ENCODE measurements at places on chromosomes 16 and 17.

GRCh38 chr17:4453812-4454591 is 20.3 kb downstream of the SPNS3 start:
- DNase-seq, result no peak

DNA sequence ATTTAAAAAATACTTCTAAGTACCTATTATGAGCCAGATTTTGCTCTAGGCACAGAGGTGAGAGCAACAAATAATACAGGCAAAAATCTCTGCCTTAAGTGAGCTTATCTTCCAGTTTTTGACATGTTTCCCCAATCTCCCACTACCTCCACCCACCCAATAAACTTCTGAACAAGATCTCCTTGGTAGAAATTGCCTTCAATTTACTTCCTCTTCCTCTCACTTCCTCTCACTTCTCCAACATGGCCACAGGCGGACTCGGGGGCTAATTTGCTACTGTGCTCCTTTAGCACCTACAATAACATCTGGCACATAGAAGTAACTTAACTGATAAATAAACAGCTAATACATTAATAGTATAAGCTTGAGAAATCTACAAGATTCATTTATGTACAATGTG is 82.6 kb downstream of the CACNG1 start:
- DNase-seq, result no peak

GRCh38 chr17:27158382-27158781 is 135.5 kb upstream of the WSB1 start:
- no peak for DNase-seq

GRCh38 chr17:64377769-64378282 is 12.8 kb downstream of the PECAM1 start:
- DNase-seq, result no peak

DNA sequence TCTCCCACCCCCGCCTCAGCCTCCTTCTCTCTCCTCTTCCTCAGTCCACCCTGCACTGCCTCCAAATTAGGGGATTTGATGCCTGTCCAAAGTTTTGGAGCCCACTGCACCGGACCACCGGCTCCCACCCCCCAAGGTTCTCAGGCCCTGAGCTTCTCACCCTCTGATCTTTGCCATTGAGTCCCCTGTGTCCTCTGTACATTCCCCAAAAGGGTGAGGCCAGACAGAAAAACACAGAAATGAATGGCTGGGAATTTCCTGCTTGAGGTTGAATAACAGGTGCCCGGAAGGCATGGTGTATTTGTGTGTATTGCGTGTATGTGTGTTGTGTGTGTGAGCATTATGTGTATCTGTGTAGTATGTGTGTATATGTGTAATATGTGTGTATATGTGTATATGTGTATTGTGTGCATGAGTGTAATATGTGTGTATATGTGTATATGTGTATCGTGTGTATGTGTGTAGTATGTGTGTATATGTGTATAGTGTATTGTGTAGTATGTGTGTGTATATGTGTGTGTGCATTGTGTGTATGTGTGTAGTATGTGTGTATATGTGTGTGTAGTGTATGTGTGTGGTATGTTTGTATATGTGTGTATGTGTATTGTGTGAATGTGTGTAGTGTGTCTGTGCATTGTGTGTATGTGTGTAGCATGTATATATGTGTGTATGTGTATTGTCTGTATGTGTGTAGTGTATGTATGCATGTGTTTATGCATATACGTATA is 16.0 kb upstream of the CCL17 start:
- no peak for DNase-seq

DNA sequence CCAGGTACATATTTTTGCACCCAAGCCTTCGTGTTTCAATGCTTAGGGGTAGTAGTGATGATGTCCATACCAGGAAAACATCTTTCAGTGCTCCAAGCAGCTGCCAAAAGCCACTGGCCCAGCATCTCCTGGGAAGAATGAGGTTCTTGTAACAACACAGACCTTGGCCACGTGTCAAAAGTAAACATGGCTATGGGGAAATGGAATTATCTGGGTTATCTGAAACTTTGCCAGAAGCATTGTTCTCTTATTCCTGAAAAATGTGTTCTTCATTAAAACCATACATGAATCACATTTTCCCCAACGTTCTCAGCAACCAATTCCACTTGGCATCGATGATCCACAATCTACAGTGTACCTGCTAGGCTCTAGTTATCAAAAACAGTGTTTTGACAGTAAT is 524.2 kb upstream of the EEF2KMT start:
- no peak for DNase-seq

DNA sequence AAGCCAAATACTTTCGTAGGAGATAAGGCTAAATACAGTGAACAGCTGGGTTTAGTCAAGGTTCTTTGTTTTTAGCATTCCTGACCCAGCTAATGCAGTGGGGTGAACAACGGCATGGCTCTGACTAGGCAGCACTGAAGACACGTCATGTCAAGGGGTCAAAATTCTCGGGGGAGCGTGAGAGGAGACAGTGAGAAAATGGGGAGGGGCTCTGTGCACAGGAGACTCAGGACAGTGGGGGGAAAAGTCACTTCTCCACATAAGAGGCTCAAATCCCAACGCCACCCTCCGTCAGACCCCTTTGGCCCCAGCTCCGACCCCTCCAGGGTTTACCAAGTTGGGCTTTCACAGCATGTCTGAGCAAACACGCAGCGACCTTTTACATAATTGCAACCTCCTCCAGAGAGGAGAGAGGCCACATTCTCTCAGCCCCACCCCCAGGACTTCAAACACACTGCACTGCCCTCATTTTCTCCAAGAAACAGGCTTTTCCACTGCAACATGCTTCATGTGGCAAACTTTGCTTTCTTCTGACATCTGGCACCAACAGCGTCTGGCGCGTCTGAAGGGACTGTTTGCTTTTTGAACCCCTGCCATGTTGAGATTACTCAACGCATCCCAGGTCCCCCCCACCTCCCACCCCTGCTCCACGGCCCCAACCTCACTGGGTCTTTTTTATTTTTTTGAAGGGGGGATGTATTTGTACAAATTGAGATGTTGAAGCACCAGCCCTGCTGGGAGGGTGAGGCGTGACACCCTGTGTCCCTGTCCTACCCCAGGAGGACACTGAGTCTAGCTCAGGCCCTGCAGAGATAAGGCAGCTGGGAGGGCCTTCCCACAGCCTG is 30.0 kb downstream of the AXIN2 start:
- no peak for DNase-seq

GRCh38 chr17:41551365-41551764 is 20.5 kb downstream of the KRT9 start:
- no peak for DNase-seq

DNA sequence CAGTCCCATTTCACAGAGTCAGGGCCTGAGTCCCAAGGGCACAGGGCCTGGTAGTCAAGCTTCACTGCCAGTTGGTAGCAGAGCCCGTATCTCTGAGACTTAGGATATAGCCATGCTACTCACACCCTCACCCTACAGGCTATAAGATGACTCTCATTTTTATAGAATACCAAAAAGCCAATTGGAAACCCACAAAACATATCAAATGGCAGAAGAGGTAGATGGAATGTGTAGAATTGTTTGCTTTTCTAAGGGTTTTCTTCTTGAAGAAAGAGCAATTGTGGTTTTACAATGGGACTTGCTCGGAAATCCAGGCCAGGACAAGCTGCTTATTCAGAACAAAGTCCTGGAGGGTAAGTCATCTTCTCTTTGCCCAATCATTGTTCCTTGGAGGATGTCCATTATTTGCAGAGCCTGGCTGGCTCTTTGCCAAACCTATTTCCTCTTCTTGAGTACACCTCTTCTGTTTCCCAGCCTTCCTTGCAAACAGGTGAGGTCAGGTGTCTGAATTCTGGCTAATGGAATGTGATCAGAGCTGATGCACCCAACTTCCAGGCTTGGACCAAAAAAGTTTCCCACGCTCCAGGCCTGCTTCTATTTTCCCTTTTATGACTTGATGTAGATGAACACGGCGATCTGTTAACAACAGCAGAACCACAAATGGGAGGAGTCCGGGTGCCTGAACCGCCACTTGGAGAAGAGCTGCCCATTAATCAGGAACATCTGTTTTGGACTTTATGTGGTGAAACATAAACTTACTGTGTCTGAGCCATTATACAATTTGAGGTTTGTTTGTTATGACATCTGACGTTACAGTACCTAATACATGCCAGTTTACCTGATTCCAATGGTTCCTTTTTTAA is 16.9 kb upstream of the CCL22 start:
- DNase-seq, result no peak

DNA sequence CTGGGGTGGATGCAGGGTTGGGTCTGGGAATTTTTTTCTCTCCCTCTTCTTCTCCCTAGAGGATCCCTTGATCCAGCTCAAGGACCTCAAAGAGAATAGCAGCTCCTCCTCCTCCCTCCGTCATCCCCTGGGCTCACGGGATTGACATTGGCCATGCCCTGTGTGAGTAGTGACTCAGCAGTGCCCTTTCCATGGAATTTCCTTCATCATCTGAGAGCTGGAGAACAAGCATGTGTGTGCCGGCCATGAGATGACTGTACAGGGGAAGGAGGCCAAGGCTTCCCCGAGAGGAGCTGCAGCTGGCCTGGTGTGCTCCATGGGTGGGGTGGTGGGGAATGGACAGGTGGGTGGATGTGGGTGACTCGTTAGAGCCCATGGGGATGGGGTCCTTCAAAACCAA is 8.9 kb upstream of the WSCD1 start:
- no peak for DNase-seq

DNA sequence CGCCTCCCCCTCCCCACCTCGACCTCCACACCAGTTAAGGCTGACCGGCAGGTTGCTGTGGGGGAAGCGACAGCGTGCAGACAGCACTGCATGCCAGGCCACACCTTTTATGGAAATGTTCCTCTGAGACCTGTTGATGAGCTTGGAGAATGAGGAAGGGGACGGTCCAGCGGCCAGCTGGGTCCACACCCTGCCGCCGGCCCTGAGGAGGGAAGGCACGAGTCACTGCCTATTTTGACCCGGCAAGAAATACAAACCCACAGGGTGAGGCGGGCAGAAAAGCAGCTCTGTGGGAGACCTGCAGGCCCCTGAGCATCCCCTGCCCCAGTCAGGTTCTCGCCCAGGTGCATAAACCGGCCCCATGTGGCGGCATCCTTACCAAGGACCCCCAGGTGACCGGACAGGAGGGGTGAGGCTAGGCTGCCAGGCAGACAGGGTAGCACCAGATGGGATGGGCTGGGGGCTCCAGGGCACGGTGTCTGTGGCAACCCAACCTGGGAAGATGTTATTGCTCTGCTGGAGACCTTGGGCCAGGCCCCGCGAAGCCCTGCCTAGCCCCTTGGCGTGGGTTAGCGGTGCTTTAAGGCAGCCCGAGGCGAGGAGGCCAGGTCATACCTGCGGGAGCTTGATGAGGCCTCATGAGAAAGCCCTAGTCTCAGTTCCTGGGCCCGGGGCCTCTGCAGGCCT is 12.7 kb downstream of the NATD1 start:
- no peak for DNase-seq

DNA sequence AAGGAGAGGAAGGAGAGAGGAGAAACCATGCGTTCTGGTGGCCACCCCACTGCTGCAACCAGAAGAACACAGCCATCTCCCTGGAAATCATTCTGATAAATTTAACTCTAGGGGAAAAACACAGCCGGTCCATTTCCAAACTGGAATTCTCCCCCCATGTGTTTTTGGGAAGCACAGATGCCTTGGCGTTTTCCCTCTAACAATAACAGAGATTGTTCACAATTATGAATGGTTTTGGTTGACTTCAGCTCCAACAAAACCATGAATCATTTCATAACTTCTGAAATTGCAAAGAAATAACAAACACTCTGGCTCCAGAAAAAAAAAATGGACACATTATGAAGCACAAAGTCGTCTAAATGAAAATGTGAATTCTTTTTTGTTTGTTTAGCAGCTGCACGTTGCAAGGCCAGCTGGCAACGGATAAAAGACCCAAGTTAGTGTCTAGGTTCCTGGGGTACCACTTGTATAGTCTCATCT is 46.2 kb downstream of the GNAO1 start:
- no peak for DNase-seq

DNA sequence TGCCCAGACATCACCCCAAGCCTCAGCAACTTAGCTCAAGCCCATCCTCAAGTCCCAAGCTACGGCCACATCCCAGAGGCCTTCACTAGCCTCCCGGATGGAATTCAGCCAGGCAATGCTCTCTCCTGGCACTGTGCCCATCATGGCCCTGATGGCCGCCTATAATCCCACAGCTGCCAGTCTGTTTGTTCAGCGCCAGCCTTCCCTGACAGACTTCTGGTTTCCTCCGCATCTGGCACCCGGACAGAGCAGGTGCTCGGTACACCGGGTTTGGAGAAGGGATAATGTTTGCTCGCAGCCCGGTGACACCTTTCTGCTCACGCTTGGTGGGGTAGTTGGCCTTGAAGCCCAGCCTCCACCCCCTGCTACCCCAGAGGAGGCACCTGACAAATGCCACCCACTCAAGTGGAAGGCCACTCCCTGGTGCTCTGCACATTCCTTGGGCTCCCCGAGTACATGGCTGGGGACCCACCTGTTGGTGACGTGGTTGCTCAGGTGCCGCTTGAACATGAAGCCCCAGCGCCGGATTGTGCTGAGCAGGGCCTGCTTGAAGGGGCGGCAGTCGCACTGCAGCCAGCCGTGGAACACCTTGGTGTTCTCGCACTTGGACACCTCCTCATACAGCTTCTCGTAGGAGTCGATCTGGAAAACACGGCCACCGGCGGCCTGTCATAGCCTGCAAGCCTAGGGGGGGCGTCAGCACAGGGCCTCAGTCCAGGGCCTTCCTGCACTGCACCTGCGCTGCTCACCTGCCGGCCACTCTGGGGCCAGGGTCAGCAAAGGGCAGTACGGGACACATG is 47.1 kb downstream of the DNAH17 start:
- no peak for DNase-seq

- no peak for DNase-seq
Measured at GRCh38 chr16:47881574-47881973, 274.2 kb downstream of the ABCC12 start.

GRCh38 chr17:72342627-72343527 is 222.1 kb downstream of the SOX9 start:
- no peak for DNase-seq

DNA sequence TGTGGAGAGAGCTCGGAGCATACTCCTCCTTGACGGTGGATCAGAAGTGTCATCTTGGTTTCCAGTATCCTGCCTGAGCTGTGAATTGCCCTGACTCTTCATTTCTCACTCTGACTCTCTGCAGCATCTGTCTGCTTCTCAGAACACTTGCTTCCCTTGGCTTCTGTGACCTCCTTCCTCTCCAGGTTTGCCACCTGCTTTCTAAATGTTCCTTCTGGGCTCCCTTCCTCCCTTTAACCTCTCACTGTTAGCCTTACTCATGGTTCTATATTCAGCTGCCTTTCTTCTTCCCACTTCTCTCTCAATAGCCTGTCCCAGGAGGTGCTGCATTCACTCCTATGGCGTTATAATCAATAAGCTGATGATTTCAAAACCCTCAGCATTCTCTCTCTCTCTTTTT is 11.2 kb upstream of the PRKAR1A start:
- DNase-seq, result no peak

GRCh38 chr17:12712415-12712814 is 46.7 kb downstream of the MYOCD start:
- DNase-seq, result no peak

DNA sequence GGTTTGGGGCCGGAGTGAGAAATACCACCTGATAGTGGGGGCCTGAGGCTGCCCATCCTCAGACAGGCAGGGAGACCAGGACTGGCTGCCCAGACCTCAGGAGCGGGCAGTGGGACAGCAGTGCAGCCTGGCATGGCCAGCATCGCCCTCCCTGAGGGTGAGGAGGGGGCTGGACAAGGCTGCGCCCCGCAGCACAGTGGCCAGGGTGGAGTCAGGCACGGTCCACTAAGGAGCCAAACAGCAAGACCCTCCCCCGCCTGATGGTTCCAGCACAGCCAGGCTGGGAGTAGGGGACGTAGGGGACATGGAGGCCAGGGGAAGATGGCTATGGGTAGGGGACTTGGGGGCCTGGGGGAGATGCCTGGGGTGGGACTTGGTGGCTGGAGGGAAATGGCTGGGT is 3.3 kb downstream of the ZNF598 start:
- no peak for DNase-seq
